T follicular helper cell (primary cell): ENCODE measurements at places on chromosomes 5 and 9.
A peak's percentile ranks its signal among the peaks of the same experiment; 100 is the strongest.

DNA sequence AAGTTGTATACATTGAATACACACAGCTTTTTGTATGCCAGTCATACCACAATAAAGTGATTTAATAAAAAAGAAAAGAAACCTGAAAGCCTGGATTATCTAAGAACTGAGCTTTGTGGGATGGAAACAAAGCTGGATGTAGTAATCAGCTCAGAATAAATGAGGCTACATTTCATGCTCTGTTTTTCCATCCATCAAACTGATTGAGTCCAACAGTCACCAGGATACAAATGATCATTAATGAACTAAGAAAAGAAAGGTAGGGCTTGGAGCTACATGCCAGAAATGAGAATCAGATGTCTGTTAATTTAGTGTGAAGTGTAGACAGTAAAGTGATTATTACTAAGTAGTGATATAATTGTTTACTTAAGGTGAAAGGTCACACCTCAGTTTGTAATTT lies 109.8 kb upstream of the TARS1 start:
- DNase-seq, result no peak

GRCh38 chr9:133684121-133684935 lies 48.2 kb downstream of the DBH start:
- DNase-seq, result no peak

GRCh38 chr9:132160802-132161742 lies 786 bp upstream of the NTNG2 start:
- peak; percentile 16 for DNase-seq

GRCh38 chr5:119382169-119382568 lies 26.4 kb downstream of the TNFAIP8 start:
- DNase-seq, result no peak

DNA sequence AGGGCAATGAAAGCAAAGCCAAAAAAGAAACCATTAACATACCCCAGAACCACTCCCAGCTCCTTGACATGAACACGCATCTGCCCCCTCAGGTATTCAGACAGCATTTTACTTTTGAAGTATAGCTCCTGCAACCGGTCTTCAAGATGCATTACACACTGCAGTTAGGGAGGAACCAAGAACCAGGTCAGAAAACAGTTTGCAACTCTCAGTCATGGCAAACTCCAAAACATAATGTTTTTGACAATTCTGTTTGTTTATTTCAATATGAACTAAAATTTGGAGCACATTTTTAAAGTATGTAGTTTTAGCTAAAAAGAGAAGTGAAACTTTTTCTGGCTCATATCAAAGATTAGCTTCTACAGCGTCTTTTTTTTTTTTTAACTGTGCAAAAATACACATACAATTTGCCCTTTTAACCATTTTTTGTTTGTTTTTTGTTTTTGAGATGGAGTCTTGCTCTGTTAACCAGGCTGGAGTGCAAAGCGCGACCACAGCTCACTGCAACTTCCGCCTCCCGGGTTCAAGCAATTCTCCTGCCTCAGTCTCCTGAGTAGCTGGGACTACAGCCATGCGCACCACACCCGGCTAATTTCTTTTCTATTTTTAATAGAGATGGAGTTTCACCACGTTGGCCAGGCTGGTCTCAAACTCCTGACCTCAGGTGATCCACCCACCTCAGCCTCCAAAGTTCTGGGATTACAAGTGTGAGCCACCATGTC lies 12.2 kb upstream of the RAPGEF6 start:
- no peak for DNase-seq

- no peak for DNase-seq
Observed at GRCh38 chr5:151905557-151905961, 19.1 kb downstream of the GLRA1 start.

- DNase-seq, result no peak
Observed at GRCh38 chr9:95012035-95012708, 285.7 kb downstream of the AOPEP start.

DNA sequence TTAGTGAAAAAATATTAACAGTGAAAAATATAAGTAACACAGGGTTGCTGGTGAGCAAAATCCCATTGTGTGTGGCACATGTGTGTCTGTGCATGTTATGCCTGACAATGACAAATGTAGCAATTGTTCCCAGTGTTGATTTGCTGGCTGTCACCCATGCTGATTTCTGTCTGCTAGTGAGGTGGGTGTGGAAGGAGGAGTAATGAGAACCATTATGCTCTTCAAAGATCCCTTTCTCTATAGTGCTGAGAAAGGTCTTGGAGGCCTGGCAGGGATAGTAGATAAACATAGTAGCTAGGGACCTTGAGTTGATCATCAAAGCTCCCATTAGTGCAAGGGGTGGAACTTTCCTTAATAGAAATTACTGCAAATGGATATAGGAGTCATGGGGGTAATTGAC lies 152.5 kb upstream of the CLINT1 start:
- no peak for DNase-seq

DNA sequence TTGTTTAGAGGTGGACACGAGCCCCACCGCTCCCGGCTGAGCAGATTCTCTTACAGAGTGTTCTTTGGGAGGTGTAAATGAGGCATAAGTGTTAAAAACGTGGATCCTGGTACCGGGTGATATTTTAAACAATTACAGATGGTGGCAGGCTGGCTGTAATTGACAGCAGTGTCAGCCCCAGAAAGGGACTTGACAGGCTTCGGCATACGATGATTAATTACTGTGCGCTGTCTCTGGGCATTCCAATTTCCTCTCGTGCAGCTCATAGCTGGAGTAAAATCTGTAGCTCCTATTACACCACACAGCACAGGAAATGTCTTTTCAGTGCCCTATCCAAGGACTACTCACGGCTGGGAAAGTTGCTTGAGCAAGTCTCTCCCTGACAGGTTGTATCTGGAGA lies 305.4 kb upstream of the IRX2 start:
- DNase-seq, result no peak

DNA sequence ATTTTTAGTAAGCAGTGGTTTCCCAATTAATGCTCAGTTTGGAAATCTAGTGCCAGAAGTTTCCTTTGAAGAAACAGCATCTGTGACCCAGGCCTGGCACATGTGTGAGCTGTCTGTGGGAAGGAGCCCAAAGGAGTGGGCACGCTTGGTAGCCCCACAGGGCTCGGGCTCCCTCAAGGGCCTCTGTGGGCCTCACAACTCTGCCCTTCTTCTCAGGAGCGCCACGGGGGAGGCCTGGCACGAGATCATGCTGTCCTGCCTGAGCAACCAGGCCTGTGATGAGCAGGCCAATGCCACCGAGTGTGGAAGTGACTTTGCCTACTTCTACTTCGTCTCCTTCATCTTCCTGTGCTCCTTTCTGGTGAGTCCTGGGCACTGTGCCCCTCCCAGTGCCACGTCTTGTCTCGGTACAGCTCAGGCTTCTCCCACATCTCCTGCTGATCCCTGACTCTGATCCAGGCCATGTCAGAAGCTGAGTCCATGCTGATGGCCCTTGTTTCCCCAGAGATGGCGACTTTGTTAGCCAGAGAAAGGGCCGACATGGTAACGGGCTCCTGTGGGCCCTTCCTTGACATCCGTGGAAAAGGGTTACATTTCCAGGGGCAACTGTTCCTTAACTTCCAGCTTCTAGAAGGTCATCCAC lies 200.4 kb downstream of the CACNA1B start:
- no peak for DNase-seq

DNA sequence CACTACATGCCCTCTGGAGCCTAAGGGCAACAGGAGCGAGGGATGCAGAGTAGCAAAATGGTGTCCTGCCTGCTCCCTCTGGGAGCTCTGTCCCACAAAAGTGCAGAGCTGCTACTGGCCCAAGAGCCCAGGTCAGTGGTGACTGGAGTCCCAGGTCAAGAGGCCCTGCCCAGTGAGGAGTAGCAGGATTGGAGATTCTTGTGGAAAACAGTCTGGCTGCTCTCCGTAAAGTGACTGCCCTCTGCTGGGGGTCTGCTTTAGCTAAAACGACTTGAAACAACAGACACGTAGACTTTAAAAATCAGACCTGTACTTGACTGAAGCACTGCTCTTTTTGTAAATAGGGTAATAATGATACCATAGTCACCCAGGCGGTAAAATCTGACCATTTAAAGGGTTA lies 917.0 kb downstream of the MAT2B start:
- DNase-seq, result no peak

GRCh38 chr5:90214991-90215390 lies 194.6 kb downstream of the CETN3 start:
- DNase-seq, result no peak

- DNase-seq, result no peak
Observed at GRCh38 chr5:133905424-133905823, 63.0 kb downstream of the C5orf15 start.

GRCh38 chr5:113087976-113088514 lies 111.4 kb downstream of the DCP2 start:
- no peak for DNase-seq

DNA sequence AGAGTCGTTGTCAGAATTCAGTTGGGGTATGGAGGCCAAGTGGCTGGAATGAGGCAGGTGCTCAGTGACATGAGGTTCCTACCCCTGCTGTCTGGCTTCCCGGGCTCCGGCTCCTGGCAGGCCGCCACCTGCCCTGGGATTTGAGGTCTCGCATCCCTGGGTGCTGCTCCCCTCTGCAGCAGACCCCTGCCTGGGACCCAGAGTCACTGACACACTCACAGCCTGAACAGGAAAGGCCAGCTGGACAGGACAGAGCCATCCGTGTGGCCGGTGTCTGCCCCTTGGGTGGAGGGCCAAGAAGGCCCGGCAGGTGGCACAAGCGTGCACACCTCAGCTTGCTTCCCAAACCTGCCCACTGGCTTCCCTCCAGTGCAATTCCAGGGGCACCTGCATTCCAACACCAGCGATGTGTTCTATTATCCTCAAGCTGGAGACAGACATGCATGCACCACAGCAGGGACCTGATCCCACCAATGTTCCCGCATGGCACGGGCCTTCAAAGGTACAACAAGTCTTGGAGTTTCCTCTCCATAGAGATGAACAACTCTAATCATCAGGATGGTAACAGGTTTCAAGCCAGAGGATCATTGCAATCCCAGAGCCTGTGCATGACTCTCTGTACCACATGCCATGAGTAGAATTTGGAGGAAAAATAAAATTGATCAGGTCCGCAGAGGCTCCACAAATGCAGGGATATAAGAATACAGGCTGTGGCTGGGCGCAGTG lies 45.6 kb upstream of the RNF130 start:
- no peak for DNase-seq

GRCh38 chr5:1002271-1002546 lies 6.4 kb upstream of the NKD2 start:
- DNase-seq, result no peak

DNA sequence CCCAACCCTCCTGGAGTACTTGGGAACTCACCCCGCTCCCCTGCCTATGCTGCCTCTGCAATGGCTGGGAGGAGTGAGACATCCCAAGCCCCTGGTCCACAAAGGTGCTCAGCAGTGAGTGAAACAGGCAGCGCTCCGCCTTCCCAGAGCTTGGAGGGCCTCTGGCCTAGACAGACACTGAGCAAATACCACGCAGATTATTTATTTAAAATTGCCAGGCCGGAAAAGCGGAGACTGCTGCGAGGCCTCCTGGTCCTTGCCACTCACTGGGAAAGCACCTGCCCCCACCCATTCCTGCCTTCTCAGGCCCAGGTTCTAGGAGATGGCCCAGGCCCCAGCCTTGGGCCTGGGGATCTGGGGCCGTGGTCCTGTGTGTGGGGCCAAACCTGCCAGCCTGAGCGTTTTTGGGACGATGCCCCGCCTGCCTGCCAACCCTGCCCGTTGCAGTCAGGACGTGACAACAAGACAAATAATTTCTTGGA lies 17.4 kb downstream of the FGF18 start:
- DNase-seq, result no peak

GRCh38 chr9:135517407-135517822 lies 3.8 kb upstream of the LCN1 start:
- no peak for DNase-seq

DNA sequence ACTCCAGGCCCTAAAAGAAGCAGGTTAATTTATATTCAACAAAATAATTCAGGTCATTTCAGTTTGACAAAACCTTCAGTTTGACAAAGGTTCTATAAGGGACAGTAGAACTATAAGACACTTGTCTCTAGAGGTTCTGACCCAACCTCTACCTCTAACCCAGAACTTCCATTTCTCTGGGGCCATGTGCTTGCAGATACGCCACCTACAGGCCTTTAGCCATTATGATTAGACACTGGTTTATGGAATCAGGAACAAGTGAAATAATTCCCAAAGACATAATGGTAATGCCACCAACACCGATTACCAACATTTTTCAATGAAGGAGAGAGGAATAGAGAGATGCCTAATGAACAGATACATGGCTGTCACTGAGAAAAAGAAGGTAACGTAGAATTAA lies 733.9 kb downstream of the PRELID2 start:
- no peak for DNase-seq

- DNase-seq, result no peak
Observed at GRCh38 chr5:78007233-78007632, 231.1 kb upstream of the TBCA start.

GRCh38 chr5:135714126-135714894 lies 120.2 kb upstream of the SLC25A48 start:
- DNase-seq, result no peak

DNA sequence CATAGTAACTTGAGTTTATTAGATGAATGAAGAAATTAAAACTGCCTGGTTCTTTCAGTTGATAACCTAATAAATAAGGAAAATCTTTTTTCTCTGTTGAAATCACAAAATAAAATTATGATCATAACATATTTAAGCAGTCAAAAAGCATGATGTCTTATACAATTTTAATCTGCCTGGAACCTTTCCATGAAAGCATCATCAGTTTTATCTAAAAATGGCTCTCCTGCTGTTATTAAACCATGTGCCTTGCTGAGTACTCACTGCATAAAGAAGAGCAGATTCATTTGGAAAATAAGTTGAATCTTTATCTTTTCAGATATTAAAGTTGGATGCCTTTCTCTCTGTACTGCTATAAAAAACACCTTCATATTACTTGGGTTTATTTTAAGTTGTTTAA lies 148.8 kb downstream of the SLC24A2 start:
- DNase-seq, result no peak

DNA sequence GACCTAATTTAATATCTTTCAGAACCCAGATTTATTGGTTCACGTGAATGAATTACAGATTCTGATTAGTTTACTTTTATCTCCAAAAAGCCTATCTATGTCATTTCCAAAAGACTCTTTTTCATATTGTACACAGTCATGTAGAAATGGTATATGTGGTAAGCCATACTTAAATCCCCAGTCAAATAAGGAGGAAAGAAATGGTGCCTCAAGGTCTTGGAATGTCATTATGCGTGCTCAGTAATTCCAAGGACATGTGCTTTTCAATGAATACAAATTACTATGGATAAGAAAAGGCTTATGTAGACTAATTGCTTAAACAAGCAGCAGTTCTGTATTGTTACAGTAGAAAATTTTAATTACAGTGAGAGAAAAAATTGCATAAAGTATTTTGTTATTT lies 64.1 kb upstream of the TYRP1 start:
- DNase-seq, result no peak

GRCh38 chr5:160023007-160023907 lies 14.3 kb downstream of the TTC1 start:
- DNase-seq, result no peak

DNA sequence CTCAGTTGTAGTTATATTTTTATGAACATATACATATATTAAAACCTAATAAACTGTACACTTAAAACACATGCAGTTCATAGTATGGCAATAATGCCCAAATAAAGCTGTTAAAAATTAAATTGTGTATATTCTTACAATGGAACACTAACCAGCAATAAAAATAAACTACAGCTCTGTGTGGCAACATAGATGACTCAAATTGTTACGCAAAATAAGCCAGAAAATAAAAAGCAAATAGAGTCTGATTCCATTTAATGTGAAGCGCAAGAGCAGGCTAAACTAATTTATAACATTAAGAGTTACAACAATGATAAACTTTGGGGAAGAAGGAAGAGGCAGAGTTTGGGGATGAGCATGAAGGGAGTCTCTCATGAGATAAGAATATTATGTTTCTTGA lies 597.3 kb downstream of the TLE1 start:
- no peak for DNase-seq

- DNase-seq, result no peak
Observed at GRCh38 chr5:13972029-13972428, 27.5 kb upstream of the DNAH5 start.
